ENCODE measurements at places on chromosomes 3 and 15.

- DNase-seq = no peak
Observed at GRCh38 chr3:133211856-133212255, 173.7 kb downstream of the TMEM108 start.

GRCh38 chr3:177449360-177450006 is 252.2 kb upstream of the TBL1XR1 start:
- DNase-seq = no peak

DNA sequence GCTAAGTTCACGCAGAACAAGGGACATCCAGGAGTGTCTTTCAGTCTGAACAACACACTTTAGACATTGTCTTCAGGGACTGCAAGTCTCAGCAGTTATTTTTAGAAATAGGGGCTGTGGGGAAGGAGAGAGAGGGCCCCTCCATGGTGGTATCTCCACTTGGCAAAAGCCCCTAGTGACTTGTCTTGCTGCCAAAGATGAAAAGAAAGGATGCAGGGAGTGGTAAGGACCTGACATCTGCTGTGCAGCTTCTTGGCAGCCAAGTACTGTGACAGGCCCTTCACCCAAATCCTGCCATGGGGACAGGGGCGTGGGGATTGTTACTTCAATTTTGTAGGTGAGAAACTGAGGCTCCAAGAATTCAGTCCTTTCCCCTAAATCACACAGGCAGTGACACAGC is 21.0 kb upstream of the SEMA6D start:
- DNase-seq = no peak

DNA sequence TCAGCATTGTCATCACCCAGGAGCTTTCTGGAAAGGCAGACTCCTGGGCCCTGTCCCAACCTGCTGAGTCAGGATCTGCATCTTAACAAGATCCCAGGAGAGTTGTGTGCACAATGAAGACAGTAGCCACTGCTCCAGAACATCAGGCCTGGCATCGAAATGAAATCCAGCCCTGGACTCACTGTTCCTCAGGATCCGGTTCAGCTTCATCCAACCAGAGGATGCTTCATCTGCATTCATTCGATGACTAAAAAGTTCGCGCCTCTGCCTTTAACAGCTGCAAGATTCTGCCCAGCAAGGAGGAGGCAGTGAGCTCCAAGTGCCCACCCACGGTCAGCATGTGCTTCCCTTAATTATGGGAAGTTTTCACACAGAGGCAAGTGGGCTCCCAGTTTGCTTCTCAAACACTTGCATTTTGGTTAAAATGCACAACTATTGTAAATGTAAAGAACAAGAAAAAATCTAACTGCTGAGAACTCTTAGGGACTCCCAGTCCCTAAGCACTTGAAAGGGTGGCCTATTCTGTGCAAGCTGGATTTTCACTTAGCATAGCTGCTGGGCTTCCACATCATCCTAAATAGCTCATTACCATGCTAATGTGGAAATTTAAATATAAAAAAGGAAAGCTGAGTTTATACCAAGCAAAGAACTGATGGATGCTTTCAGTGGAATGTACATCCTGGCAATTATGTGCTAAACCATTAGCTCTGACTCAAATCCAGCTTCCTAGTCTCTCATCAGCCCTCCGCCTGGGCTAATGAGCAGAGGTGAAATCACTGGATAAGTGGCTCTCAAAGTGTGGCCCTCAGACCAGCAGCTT is 25.5 kb upstream of the ESYT3 start:
- DNase-seq = no peak

- no peak for DNase-seq
Observed at GRCh38 chr15:90348456-90348855, 3.6 kb upstream of the ZNF774 start.

GRCh38 chr3:11631820-11632219 is 11.9 kb downstream of the VGLL4 start:
- no peak for DNase-seq

DNA sequence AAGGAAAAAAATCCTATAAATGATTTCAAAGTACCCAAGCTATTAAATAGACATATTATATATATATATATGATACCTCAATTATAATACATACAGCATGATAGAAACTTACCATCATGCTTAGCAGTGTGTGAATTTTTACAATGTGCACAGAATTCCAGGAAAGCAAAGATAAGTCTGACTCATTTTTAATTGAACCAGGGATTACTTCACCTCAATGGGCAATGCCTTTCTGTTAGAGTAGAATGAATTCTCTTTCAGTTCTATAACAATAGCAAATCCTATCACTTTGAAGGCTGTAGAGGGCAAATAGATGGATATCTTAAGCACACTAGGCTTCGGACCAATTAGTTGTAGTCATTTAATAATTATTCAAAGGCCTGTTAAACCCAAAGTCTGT is 54.8 kb upstream of the P3H2 start:
- DNase-seq = no peak

DNA sequence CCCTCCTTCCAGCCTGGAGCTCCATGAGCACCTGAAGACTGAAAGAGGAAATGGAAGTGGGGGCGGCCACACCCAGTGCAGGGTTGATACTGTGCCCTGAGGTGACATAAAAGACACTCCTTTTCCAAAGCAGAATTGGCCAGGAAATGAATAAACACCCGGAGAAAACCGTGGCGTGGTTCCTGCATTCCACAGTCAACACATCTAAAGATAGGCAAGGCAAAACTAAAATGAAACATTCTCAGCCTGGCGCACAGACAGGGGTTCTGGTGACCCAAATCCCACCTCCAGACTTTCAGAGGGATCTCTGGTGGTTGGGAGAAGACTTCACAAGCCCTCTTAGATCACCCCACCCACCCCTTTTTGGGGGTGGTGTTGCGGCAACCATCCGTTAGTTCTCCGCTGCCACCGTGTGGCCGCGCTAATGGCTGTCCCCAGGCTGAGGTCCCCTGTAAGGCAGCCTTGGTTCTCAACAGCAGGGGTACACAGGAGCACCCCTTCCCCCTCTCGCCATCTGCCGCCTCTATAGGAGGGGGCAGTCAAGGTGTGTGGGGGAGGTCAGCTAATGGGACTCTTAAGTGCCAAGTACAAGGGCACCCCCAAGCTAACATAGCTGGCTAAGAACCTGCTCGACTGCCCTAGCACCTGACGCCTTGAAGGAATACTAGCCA is 2.5 kb upstream of the MST1R start:
- DNase-seq = peak; percentile 69

DNA sequence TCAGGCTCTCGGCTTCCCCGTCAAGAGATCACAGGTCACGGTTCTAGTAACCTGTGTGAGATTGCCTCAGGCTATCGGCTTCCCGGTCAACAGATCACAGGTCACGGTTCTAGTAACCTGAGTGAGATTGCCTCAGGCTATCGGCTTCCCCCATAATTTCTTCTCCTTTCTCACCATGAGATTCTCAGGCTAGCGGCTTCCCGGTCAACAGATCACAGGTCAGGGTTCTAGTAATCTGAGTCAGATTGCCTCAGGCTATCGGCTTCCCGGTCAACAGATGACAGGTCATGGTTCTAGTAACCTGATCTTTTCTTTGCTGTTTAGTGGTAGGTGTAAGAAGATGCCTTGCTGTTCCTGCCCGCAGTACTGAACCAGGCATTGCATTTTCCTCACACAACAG is 418.2 kb upstream of the ZNF717 start:
- no peak for DNase-seq

DNA sequence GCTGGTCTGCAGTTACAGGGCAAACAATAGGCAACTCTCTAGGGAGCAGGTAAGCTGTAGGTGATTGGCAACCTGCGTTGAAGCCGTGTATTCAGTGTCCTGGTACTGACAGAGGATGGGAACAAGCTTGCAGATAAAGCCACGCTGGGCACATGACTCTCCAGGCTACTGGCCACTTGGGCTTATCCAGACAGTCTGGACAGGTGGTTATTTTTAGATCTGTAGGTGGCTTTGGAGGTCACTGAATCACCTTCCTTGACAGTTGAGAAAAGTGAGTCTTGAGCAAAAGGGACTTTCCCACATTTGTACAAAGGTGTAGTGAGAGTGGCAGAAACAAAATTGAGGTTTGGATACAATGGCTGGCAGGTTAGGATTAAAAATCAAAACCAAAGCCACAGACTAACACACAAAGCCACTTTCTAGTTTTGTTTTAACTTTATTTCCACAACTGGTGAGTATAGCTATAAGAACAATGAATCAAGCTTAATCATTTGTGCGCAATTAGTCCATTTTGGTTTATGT is 22.3 kb upstream of the IL1RAP start:
- DNase-seq = no peak

DNA sequence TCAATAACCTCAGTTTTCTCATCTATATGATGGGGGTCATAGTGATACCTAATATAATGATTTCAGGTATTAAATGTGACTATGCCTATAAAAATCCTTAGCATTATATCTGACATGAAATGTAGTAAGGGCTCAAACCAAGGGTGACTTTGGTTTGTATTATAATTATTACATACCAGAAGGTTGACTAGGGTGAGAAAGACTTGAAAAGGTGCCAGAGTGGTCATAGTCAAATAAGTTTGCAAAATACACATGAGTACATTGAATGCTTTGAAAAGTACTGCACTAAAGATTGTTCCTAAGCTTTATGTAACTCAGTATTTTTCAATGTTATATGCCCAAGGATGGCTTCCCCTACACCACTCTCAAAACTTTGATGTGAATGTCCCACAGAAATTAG is 297.2 kb downstream of the ARPP21 start:
- no peak for DNase-seq

- no peak for DNase-seq
Observed at GRCh38 chr3:152156880-152157279, 111.8 kb upstream of the MBNL1 start.

DNA sequence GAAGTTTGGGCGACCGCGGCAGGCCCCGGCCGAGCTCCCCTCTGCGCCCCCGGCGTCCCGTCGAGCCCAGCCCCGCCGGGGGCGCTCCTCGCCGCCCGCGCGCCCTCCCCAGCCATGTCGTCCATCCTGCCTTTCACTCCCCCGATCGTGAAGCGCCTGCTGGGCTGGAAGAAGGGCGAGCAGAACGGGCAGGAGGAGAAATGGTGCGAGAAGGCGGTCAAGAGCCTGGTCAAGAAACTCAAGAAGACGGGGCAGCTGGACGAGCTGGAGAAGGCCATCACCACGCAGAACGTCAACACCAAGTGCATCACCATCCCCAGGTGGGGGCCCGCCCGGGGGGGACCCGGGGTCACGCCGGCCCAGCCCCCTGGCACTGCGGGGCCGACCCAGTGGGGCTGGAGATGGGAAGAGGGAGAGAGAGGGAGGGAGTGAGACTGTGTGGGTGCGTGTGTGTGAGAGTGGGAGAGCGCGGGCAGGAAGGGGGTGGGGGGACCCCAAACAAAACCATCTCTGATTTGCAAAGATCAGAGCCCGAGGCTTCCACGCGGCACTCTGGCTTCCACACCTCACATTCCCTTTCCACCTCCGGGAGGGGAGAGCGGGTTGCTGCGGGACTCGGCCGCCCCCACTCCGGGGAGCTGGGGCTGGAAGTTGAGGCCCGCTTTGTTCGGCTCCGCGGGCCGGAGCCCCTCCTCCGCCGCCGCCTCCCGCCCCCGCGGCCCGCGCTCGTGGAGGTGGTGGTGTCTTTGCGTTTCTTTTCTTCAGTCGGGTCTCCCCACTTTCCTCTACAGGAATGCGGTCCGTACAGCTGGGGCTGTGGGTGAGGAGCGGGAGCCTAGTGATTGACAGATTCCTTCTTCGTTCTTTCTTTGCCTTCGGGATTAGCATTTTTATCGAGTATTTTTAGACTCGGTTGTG is 898 bp downstream of the SMAD3 start:
- DNase-seq = peak; percentile 57

- DNase-seq = no peak
Observed at GRCh38 chr15:31081588-31082250, 19.8 kb downstream of the TRPM1 start.

GRCh38 chr3:58560771-58561311 is 16.4 kb downstream of the FAM107A start:
- DNase-seq = no peak

GRCh38 chr3:100159331-100160153 is 45.2 kb upstream of the FILIP1L start:
- no peak for DNase-seq

GRCh38 chr15:73056460-73056859 is 4.2 kb downstream of the NEO1 start:
- DNase-seq = no peak

DNA sequence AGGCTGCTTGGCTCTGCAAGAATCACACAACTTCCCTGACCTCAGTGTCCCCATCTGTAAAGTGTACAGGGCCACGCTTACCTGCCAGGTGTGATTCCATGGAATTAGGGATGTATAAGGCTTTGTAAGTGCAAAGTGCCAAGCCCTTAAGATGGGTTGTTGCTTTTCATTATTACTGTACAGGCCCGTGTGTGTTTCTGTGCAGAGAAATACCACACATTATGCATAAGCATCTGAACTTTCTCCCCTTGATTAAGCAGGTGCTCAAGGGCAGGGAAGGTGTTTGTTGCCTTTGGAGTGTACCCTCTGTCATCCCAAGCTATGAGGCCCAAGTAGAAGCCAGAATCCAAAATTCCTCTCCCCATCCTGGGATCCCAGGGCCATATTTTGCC is 13.6 kb upstream of the HRH1 start:
- no peak for DNase-seq

GRCh38 chr3:126784254-126784653 is 80.2 kb downstream of the CHCHD6 start:
- DNase-seq = no peak

GRCh38 chr3:183180110-183180783 is 17.7 kb upstream of the LAMP3 start:
- DNase-seq = no peak

DNA sequence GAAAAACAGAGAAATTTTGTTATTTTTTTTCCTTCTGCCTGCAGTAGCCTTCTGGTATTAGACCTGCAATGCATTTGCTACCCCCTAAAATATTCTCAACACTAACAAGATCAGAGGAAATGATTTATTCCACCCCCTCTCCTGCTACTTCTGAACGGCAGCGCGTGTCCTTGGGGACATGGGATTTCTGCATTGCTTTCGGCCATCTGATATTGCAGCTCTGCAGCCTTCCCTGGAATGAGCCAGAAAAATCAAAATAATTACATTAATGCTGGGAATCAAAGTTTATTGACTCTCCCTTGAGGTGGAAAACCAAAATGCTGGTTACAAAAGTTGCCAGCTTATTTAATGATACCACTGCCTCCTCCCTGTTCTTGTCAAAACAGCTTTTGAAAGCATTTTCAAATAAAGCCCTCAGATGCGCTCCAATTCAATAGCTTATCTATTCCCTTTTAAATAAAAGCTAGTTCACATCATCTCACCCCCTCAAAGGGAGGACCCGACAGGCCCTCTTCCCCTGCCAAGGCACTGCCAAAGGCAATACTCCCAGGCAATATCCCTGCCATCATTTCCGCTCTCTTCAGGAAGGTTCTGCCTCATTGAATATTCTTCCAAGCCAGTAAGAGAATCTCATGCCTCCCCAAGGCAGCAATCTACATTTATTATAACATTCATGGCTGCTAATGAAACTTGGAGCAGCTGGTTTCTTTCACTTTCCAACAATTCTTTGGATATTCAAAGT is 96.6 kb downstream of the FHIT start:
- no peak for DNase-seq

GRCh38 chr3:183100376-183100775 is 1.1 kb upstream of the MCCC1 start:
- no peak for DNase-seq

- no peak for DNase-seq
Observed at GRCh38 chr15:83200162-83200561, 7.5 kb downstream of the HDGFL3 start.

GRCh38 chr3:97822359-97822775 is 556 bp downstream of the CRYBG3 start:
- DNase-seq = peak; percentile 43
